ENCODE measurements at places on chromosomes 13 and 19.

DNA sequence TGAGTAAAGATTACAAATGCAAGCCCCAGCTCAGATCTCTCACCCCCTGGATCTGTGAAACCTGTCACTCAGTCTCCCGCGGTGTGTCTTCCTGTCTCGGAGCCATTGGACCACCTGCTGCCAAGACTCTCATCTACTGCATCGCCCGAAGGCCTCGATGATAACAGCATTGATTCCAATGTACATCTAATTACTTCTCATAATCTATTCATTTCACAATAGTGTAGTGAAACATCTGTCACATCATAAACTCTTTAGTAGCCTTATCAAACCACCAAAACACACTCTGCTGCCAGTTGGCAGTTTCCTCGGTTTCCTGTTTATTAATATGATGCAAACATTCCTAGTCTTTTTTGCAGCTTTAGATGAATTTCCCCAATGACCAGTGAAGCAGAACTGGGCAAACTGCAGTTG is 220.3 kb downstream of the POU4F1 start:
- no peak for DNase-seq

- DNase-seq, result no peak
Measured at GRCh38 chr13:42075517-42075916, 27.1 kb downstream of the DGKH start.

DNA sequence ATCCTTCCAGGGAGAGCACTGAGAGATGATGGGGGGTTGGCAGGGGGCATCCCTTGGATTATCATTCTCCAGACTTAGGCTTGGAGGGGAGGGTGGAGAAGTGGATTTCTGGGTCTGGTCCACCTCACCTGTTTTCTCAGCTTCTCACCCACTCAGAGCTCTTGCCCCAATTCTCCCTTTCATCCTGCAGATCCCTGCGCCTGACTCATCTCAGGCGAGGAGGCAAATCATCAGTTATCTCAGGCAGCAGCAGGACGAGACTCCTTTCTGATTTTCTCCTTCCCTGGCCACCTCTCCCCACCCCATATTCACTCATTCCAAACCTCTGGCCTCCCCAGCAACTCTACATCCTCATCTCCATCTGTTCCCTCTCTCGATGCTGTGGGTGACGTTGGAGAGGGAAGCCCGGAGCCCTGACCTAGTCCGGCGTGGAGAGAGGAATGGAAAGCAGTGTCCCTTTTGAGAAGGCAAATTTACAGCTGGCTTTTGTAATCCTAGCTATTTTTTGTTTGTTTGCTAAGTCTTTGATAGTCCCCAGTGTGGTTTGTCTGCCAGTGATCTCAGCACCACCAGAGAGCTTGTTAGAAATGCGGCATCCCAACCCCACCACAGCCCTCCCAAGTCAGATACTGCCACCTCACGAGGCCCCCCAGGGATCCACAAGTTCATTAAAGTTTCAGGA is 24.0 kb upstream of the TPT1 start:
- no peak for DNase-seq

- DNase-seq, result no peak
Measured at GRCh38 chr13:72403396-72404010, 323.9 kb downstream of the MZT1 start.

DNA sequence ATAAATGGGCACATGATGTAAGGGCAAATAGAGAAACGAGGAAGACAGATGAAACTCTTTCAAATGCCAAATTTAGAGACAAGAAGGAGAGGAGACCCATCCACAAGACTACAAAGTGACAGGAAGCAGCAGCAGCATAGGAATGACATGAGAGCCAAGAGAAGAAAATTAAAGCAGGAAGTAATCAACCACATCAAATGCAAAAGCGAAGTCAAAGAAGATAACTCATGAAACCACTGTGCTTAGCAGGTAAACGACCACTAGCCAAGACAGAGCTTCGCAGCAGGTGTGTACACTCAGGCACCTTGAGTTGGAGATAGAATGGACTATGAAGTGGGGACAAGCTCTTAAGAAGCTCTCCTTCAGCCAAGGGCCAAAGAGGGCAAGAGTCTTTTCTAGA is 64.1 kb downstream of the KLF12 start:
- DNase-seq, result no peak

DNA sequence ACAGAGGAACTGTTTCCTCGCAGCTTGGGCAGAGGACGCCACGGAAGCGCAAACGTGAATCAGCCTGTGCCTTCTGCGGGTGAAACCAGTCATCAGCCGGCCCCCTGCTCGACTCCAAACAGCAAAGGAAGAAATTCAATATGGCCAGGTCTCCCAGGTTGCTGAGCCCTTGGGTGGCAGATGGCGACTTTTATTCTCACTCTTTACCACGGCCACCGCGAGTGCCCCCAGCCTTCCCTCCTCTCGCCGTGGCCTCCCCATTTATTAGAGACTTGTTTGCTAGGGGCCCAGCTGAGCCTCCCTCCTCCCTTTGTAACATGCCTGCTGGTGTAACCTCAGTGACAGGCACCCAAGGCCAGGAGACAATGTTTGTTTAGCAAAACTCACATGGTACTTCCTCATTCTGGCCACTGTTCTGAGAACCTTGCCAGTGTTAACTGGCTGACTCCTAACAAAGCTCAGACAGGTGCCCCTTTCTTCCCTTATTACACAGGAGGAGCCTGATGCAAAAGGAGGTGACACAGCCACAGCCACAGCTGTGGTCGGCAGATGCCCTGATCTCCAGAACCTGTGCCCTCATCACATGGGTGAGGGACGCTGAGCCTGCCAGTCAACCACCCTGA is 5.8 kb downstream of the RAB20 start:
- no peak for DNase-seq

DNA sequence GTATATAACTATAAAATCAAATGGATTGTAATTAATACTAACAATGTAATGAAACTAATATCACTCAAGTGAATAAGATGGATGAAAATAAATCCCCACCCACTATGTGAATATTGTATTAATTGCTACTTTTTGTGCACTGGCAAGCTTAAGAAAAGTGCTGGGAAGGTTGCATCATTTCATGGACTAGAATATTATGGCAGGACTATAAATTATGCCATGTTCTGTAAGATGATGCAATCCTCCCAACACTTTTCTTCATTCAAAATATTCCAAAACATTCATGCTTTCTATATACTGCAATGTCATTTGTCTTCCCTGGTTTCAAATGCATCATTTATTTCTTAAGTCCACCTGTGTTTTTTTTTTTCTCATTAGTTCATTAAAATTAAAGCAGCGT is 457.6 kb upstream of the GPC6 start:
- no peak for DNase-seq

- DNase-seq, result no peak
Measured at GRCh38 chr13:102913914-102914313, 68.1 kb downstream of the ERCC5 start.

DNA sequence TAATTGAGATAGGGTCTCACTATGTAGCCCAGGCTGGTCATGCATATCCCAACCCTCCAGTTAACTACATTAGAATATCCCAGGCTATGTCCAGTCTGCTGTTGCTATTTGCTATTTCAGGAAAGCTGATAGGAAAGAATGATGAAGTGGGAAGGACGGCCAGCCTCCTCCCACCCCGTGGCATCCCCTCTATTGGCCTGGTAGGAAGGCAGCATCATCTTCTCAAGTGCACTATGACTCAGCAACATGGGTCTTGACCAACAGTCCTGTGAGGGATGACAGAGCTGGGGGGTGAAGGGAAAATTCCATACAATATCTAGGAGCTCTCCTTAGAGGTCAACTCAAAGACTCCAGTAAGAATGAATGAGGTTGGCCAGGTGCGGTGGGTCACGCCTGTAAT is 48.0 kb upstream of the ABCC4 start:
- DNase-seq, result no peak

DNA sequence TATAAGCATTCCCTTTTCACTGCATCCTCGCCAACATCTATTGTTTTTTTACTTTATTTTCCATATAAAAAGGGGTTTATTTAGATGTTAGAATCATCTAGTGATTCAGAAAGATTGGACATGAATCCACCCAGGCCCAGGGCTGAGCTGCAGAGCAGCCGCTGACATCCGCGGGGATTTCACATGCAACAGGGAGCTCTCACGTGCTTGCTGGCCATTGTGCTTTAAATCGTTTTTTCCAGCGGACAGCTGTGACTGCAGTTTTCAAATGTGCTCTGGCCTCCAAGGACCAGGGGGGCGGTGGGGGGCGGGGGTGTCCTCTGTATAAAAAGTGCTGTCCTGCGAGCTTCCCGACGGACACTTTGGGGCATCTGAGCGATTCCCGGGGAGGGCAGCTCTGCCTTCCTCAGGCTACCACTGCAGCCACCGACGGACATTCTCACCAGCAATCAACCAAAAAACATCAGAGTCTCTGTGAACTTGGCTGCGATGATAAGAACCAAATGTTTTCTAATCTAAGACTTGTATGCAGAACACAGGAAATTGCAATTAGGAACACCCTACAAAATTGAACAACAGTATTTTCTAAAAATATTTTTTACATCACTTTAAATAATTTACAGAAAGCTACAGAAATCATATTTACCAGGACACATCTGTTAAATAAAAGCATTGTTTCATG is 12.6 kb downstream of the RB1 start:
- no peak for DNase-seq

- no peak for DNase-seq
Measured at GRCh38 chr13:25280396-25280795, 6.9 kb downstream of the MTMR6 start.

DNA sequence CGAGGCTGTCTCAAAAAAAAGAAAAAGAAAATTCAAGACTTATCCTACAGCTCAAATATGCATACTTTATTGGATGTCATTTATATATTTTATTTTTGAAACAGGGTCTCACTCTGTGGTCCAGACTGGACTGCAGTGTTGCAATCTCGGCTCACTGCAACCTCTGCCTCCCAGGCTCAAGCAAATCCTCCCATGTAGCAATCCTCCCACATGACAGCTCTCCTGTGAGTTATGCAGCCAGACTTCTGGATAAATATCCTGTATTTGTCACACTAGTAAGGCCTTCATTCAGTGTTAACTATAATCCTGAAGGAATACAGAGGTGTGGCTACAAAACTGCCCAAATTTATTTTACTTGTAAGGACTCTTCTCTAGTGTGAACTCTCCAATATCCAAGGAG is 7.2 kb downstream of the ZNF552 start:
- DNase-seq, result no peak

DNA sequence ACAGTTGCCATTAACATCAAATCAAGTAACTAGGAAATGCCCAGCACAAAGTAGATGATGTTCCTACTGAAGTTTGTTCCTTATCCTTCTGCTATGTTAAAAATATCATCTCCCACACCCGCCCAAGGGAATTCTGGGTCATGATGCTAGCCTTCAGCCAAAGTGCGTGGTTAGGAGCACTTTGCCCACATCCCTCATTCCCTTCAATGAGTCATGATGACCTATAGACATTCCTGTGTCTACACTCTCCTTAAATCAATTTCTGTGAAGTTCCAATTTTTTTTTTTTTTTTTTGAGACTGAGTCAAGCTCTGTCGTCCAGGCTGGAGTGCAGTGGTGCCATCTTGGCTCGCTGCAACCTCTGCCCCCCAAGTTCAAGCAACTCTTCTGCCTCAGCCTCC is 17.0 kb downstream of the RXFP2 start:
- no peak for DNase-seq

- DNase-seq, result no peak
Measured at GRCh38 chr13:28716511-28716910, 2.3 kb downstream of the SLC46A3 start.

DNA sequence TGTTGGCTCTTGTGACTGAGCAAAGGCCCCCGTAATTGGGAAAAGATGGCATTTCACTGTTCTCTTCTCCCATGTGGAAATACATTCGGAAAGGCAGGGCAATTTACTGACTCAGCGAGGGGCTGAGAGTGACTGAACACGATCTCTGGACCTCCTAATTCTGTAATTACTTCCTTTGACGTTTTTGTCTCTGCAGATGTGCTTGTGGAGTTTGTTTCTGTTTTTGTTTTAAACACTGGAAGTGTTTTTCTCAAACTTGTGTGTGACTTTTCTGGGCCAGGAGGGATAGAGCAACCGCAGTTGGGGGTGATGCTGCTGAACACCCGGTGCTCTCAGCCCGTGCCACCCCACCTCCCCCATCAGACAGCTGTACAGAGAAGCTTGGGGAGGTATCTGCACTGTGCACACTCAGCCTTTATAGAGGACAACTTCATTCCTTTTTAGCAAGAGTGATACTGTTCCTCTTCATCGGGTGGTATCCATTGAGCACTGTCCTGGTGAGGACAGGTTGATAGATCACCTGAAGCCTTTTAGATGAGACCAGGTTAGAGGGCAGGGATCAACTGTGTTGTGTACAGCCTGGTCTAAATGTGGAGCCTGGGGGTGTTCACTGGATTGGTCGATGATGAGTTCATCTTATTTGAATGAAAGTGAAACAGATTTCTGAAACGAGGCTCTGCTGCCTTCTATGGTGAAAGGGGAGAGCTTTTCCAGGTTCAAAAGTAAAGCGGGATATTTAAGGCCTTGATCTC is 117.4 kb downstream of the ESD start:
- no peak for DNase-seq

- DNase-seq, result no peak
Measured at GRCh38 chr13:26756961-26757360, 3.6 kb downstream of the GPR12 start.

DNA sequence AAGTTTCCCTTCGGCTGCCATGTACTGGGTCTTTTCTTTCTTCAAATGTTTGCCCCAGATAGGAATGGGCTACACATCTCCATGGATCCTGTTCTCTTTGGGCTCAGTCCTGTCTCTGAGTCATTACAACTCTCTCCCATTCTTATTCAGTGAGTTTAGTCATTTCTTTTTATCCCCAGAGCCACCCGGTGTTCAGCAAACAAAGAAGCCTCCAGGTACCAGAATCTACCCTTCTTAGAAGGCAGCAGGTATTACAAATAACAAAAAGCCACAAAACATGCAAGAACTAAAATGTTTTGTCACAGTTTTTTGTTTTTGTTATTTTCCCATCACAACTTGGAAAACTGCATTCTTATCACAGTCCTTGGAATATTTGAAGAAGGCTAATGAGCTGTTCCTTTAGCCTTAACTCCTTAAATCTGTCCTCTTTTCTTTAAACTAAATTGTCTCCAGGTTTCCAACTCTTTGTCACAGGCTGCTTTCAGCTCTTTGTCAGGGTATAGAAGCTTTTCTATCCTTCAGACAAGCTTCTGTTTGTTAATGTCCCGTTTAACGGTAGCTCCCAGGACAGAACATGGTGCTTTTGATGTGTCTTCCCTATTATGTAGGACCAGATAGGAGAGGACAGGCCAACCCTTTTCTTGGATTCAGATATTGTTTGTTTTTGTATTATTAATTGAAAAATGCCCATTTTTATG is 215.5 kb upstream of the HTR2A start:
- DNase-seq, result no peak

DNA sequence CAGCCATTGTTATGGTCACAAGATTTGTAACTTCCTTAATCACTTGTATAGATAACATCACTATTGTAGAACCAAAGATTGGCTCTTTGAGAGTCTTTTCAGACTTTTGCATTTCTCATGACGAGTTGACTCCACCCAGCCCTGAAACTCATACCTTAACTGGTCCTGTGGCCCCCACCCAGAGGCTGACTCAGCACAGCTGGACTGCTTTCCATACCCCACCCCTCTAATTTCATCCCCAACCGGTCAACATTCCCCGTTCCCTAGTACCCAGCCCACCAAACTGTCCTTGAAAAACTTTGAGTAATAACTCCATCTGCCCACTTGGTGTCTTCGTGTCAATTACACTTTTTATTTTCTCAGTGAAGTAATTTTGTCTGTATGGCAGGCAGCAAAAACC is 32.1 kb upstream of the SLITRK1 start:
- DNase-seq, result no peak

GRCh38 chr19:45069056-45069455 is 7.2 kb downstream of the ZNF296 start:
- DNase-seq, result no peak
